ENCODE measurements at places on chromosomes 4 and X.

GRCh38 chr4:5970381-5971077 is 47.7 kb downstream of the C4orf50 start:
- no peak for DNase-seq

DNA sequence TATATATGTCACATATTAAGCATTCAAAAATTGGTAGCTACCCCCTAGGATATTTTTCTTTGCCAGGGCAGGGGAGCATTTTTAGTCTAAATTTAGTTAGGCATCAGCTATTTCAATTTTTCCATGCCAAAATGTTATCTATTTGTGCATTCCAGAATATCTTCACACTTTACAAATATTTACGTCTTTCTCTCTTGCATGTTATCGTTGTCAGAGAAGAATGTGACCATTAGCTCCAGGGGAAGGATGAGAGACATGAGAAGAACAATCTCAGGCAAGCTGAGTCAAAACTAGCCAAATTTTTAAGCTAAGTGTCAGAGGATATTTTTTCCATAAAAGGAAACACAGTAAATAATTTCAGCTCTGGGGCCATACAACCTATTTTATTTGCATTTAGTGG is 885.0 kb upstream of the EPHA5 start:
- DNase-seq: peak; percentile 89

- no peak for DNase-seq
Measured at GRCh38 chr4:94336303-94336702, 6.3 kb downstream of the HPGDS start.

- no peak for DNase-seq
Measured at GRCh38 chr4:78219825-78220224, 162.7 kb downstream of the FRAS1 start.

DNA sequence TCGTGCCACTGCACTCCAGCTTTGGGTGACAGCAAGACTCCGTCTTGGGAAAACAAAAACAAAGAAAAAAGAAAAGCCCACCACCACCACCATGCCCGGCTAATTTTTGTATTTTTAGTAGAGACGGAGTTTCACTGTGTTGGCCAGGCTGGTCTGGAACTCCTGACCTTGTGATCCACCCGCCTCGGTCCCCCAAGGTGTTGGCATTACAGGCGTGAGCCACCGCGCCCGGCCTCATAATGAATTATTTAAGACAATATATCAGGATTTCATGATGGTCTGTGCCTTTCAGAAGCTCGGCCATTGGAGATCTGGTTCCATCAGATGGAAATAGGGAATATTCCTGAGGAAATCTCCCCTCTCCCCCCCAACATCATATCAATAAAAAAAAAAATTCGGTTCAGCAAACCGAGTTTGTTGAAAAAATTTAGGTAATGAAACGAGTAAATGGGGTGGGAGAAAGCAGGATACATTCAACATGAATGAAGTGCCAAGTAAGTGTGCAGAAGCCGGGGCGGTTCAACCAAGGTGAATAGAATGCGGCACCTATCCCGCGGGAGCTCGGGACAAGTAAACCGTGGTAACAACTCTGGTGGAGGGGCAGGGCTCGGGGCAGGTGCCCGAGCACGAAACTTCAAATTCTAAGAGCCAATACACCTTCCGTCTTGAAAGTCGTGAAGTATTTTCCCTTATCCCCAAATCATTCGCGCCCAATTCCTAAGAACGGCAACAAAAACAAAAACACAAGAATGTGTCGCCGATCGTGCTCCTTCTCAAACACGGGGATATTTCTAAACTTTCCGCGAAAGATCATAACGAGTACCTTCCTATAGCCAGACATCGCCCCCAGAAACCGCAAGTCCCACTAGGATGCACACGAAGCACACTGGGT is 773 bp upstream of the TXLNG start:
- DNase-seq: no peak

- DNase-seq: peak; percentile 36
Measured at GRCh38 chr4:100075486-100076270, 114.6 kb downstream of the DDIT4L start.

DNA sequence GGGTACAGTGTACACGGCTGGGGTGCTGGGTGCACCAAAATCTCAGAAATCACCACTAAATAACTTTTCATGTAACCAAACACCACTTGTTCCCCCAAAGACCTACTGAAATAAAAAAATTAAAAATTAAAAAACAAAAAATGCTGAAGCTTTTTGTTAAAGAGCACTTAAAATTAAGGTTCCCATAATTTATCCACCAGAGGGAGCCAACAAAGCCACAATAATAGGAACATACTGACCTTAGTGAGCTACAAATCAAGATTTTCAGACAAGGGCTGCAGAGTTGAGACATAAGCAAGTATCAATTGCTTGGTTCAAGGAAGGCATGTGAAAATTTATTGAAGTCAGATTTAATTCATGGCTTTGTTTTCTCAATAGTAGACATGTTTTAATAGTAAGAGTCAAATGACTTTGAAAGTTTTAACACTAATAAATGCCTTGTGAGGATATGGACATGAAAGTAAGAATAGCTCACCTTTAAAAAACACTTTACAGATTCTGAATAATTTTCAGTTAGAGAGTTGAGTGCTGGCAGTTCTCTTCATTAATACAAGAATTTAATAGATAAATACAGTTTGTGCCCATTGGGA is 43.0 kb upstream of the SCOC start:
- DNase-seq: no peak

DNA sequence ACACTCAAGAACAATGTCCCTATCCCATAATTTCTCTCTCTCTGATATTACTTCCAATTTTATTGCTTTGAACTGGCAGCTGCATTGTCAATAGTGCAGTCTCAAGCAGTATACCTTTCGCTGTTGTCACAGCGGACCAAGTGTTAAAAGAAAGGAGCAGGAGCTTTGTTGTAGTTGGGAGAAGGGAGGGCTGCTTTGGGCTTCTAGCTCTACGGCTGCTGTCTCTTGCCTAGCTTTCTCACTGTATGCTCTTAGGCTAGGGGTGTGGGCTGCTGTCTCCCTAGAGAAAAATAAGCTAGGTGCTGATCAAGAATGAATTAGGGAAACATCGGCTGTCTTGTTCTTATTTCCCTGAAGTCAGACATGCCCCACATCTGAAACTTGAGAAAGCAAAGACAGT is 52.5 kb downstream of the TRPC5OS start:
- DNase-seq: no peak

- peak; percentile 36 for DNase-seq
Measured at GRCh38 chr4:128700659-128701350, 108.7 kb upstream of the JADE1 start.

- no peak for DNase-seq
Measured at GRCh38 chrX:148611993-148612392, 111.6 kb downstream of the AFF2 start.

DNA sequence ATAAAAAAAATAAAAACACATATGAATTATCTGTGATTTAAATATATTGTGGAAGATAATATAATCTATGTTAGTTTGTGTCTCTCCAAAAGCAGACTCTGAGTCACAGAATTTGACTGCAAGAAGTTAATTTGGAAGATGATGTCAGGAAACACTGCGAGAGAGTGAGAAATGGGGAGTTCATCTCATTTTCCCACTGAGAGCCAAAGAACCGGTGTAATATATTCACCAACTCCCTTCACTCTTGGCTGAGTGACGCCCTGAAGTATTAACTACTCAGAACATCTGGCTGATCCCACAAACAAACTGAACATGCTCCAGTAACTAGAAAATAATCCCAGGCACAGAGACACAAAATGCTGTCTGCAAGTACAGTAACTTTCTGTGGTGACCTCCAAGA is 345.8 kb upstream of the SPANXN1 start:
- no peak for DNase-seq

GRCh38 chrX:123854329-123854728 is 5.5 kb upstream of the XIAP start:
- peak; percentile 47 for DNase-seq

DNA sequence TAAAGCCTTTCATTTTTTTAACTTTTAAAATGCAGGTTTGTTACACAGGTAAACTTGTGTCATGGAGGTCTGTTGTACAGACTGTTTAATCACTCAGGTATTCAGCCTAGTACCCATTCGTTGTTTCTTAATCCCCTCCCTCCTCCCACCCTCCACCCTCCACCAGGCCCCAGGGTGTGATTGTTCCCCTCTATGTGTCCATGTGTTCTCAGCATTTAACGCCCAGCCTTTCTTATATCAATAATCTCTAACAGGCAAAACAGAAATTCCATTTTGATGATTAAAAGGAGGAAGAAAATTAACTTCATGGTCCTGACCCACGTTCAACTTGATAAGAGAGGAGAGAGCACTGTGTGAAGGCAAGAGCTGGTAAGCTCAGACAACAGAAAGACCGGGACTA is 75.1 kb downstream of the TSPAN5 start:
- no peak for DNase-seq

DNA sequence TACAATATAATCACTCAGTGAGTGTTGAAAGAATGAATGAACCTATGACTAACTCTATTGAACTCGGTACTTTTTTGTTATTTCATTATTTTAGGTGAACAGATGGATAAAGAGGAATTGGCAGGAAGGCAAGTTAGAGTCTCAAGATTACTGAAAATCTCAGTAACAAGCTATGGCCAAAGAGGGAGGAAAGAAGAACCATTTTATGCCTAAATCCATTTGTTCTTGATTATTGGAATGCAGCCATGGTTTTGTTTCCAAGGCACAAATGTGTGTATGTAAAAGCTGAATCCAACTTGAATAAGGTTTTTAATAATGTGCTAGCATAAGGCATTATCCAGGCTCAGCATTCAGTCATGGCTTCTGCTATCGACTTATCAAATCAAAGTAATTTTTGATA is 196.4 kb downstream of the DTHD1 start:
- no peak for DNase-seq

GRCh38 chr4:94536649-94537469 is 85.1 kb downstream of the PDLIM5 start:
- DNase-seq: no peak

GRCh38 chr4:163772238-163772637 is 277.7 kb downstream of the TMA16 start:
- DNase-seq: no peak

DNA sequence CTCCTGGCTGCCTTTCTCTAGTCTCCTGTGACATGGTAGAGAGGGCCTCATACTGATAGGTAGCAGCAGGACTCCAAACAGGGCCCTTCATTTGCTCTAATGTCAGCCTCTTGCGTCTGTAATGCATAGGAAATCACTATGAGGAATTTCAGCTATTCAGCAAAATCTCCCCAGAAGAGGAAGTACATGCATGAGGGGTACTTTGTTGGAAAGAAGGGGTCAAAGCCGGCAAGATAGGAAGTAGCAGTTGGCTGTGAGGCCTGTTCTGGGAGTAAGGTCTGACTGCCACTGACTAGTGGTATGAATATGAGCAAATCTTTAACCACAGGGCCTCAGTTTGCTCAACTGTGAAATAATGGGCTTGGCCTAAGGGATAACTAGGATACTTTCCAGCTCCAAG is 283.2 kb downstream of the ARHGAP10 start:
- DNase-seq: peak; percentile 30

- peak; percentile 55 for DNase-seq
Measured at GRCh38 chrX:53186351-53186750, 38.7 kb downstream of the KDM5C start.

DNA sequence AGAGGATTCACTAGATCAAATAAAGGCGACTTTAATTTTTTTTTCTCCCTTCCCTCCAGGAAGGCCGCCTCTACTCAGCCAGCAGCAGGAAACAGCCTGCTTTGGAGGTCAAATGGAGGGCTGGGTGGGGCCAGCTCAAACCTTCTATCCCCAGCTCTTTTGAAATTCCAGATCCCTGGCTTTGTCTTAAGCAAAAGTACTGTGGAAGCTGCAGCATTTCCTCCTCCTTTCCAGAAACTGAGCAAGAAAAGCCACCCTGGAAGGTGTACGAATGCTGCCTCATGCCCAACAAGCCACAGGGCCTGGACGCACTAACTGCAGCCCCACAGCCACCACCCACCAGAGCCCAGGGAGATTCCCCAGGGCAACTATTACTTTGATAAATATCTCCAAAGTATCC is 55.1 kb upstream of the ZCCHC13 start:
- DNase-seq: no peak

- DNase-seq: peak; percentile 19
Measured at GRCh38 chr4:68905939-68906779, 45.4 kb downstream of the UGT2A3 start.

DNA sequence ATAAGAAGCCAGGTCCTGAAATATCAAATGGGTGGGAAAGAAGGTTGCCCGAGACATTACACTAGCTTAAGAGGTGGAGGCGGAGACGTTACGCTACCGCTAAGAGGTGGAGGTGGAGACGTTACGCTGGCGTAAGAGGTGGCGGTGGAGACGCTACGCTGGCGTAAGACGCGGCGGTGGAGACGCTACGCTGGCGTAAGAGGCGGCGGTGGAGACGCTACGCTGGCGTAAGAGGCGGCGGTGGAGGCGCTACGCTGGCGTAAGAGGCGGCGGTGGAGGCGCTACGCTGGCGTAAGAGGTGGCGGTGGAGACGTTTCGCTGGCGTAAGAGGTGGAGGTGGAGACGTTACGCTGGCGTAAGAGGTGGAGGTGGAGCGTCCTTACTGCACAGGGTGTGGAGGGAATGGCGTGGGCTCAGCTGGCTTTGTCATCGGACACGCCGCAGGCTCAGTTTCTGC is 12.8 kb downstream of the CYP4V2 start:
- DNase-seq: peak; percentile 8

DNA sequence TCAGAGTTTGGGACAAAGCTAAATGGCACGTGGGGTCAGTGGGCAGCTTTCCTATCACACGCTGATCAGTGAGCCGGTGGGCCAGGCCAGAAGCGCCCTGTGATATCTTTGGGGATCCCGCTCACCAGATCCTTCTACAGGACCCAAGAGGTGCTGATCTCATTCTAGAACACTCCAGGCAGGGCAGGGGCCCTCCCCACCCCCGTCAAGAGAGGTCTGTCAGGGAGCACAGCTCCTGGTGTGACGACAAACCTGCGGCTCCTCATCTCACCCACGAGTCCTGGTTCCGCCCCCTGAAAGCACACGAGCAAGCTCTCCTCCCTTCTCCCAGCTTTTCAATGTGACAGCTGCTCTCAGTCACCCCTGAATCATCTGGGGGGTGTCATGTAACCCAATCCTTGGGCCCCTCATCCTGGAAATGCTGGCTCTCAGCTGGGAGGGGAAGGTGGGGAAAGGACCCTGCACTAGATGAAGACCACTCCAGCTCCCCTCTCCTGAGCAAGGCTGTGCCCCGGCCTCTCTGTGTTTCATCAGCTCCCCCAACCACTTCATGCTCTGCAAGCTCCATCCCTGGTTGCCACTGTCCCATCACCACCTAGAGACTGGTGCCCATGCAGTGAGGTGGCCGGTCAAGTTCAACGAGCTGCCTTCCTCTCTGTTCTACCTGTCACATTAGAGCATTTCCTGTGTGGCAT is 4.6 kb downstream of the HCFC1 start:
- no peak for DNase-seq

DNA sequence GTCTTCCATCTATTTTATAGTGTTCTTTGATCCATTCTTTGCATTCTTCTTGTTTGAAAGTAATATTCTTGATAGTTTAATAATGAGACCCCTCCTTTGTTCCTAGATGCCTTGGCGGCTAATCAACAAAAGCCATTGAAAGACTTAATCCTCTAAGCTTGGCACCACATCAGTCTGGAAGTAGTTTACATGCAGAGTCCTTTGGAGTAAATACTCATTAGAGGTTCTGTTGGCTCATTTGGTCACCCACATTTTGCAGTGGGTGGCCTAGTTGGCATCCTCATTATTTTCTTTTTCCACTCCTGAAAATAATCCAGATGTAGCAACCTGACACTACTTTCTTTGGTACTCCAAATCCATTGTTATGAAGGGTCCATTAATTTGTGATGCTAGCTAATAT is 64.5 kb downstream of the DKK2 start:
- no peak for DNase-seq
